Osteoblast (primary cell): ENCODE measurements at places on chromosomes 16 and 17.

DNA sequence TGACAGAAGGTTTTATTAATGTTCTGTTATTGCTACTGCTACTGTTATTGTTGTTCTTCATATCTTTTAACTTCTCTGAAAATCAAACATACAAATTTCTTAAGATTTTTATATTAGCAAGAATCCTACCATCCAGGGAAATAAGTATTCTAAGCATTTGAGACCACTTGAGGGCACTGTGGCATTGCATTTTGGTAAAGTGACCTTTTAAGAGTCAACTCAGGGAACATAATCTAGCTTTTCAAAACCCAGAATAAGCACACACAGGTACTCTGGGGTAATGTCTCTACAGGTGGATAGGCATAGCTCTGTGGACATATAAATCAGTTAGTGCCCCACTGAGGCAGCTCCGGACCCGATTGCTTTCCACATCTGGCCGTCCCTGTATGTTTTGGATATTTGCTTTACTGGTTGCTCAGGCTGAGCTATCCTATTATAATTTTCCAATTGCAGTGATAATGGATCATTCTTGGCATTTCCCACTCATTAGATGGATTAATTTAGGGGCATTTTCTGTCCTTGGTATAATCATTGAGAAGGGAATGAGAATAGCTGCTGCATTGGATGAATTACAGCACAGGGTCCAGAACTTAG lies 1425.1 kb upstream of the CDH8 start:
- no peak for DNase-seq

GRCh38 chr17:18182978-18183333 lies 672 bp upstream of the ALKBH5 start:
- DNase-seq = peak; percentile 92

- peak; percentile 76 for DNase-seq
Observed at GRCh38 chr17:28529013-28529400, 22.9 kb downstream of the FOXN1 start.

- DNase-seq = no peak
Observed at GRCh38 chr17:31413081-31413799, 21.8 kb downstream of the RAB11FIP4 start.

DNA sequence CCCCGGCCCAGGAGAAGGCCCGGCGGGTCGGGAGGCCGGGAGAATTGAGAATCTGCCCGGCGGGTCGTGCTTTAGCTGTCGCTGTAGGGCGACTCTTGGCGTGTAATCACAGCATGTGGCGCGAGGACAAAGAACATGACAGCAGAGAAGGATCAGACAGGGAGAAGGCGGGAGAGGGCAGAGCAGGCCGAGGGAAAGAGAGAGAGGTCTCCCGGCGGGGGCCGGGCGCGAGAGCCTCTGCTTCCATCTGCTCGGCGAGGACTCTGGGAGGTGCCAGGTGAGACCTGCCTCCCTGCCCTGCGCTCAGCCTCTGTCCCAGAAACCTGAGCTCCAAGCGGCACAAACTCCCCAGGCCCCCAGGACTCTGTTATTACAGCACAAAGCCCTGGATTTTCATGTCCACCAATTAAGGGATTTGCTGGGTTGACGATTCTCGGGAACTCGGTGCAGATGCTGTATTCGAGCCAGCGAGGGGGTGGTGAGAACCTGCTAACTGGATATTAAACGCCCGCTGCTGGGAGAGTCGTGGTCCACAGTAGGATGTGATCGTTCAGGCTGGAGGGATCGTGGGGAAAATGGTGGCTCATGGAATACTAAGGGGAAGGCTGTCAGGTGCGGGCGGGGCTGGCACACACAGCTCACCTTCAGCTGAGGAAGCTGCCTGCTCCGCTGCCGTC lies 172.0 kb upstream of the CIBAR2 start:
- no peak for DNase-seq

- no peak for DNase-seq
Observed at GRCh38 chr17:3626831-3627768, 8.9 kb downstream of the SHPK start.

DNA sequence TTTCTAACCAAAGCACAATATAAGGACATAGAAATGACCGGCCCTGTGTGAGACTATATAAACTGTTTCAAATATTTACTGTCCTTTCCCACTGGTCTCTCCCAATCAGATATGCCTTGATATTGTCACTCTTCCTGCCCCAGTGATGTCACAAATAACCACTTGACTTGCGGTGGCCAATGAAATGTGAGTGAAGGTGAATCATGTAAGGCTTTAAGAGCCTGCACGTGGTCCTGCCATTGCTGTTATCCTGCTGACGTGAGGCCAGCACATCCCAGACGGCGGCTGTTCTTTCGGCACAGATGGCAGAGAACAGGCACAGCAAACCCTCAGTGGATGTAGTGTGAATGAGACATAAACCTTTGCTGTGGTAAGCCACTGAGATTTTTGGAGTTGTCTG lies 5.4 kb upstream of the KLHL11 start:
- no peak for DNase-seq
